Bladder microvascular endothelial cell (primary cell): ENCODE measurements at places on chromosomes 7 and 10. TPM values are rescaled to one million over a fixed set of nuclear protein-coding genes. Genes with fewer than 3 reads are reported as not detected.

The PTPN20 gene
- 0.44 and 0.49 TPM in 2 replicates for total RNA-seq

The MYL10 gene
- total RNA-seq = not detected in 2 replicates

The CFAP69 gene
- 1.3 and 2.4 TPM in 2 replicates for total RNA-seq

The MYH16 gene
- 0.13 and 0.16 TPM in 2 replicates for total RNA-seq

The CUBN gene
- total RNA-seq = 1.3 and 14.9 TPM in 2 replicates

The TMEM196 gene
- total RNA-seq = not detected in 2 replicates

The NUTM2E gene
- total RNA-seq = under 0.01 TPM in 1 of 2 replicates, not detected in the other

The SERPINE1 gene
- 270 and 1,595 TPM in 2 replicates for total RNA-seq

The APBB1IP gene
- 0.06 TPM in 1 of 2 replicates, not detected in the other for total RNA-seq

The LIPF gene
- total RNA-seq = not detected in 2 replicates

The AQP1 gene
- total RNA-seq = 2.1 and 12.5 TPM in 2 replicates

The UTF1 gene
- total RNA-seq = not detected in 2 replicates

The FAM237B gene
- not detected in 2 replicates for total RNA-seq

The LIPK gene
- not detected in 2 replicates for total RNA-seq
